ENCODE measurements at places on chromosomes 16 and 17. TPM values are rescaled to one million over a fixed set of nuclear protein-coding genes. Genes with fewer than 3 reads are reported as not detected.

GPRC5B gene
- 14.5 TPM for total RNA-seq

DNA sequence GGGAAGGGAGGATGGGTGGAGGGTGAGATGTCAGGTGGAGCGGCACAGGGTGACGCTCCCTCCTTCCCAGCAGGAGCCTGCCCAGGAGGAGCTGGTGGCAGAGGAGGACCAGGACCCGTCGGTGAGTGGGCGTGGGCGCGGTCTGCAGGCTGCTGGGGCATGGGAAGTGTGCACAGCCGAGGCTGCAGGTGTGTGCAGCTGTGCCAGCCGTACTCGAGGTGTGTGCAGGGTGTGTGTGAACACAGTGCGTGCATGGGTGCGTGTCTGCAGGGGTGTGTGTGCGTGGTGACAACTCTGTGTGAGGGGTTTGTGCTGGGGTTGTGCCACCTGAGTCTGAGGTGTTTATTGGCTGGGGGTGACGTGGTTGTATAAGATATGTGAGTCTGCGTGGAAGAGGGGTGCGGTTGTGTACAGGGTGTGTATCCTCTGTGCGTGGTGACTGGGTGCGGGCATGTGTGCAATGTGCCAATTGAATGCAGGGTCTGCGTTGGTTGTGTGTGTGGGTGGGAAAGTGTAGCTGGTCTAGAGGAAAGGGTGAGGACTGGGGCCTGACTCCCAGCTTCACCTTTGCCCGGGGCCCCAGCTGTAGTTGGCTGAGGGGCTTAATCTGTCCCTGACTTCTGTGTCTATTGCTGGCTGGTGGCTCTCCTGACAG is 670 bp downstream of the TNFSF12 start:
- DNase-seq, result no peak

- DNase-seq, result no peak
Observed at GRCh38 chr17:39626171-39627046, at the start of gene PPP1R1B. PPP1R1B (plus strand) TSS chr17:39626952; CDS start chr17:39627393, 441 bp downstream.

NR1D1 gene
- 2.0 TPM for total RNA-seq

GRCh38 chr16:68086860-68087268 is 1.7 kb downstream of the NFATC3 start:
- DNase-seq, result no peak

DNA sequence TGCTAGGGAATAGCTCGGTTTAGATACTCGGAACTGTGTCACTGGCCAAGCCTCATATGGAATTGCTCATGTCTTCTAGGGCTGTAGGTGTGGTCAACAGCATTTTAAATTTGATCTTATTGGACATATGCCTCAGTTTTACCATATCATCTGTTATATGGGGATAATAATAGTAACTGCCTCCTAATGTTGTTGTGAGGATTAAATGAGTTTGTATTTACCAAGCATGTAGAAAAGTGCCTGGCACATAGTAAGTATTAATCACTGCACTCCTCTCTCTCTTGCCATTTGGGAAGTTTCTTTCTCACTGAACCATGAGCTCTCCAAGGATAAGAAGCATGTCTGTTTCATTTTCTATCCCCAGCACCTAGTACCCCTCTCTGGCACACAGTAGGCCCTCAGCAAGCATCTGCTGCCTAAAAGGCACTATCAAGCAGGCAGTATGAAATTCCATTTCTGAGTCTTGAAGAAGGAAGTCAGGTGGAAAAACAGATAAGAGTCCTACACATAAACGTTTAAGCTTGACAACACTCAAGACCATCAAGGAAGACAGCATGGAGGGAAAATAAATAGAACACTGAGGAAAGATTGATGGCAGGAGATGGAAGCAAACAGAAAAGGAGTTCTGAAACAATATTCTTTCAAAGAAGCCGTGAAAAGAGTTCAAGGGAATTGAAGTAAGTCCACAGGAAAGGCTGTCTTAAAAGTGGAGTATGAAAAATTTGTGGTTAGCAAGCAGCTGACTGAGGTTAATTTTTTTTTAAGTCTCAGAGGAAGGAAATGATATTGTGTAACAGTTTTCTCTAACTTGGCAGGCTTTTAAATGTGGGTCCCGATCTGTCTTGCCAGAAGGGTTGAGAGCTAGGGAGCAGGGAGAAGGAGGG is 2.2 kb upstream of the ATP6V0A1 start:
- DNase-seq, result no peak

EME1 gene
- total RNA-seq, result 2.7 TPM

DNA sequence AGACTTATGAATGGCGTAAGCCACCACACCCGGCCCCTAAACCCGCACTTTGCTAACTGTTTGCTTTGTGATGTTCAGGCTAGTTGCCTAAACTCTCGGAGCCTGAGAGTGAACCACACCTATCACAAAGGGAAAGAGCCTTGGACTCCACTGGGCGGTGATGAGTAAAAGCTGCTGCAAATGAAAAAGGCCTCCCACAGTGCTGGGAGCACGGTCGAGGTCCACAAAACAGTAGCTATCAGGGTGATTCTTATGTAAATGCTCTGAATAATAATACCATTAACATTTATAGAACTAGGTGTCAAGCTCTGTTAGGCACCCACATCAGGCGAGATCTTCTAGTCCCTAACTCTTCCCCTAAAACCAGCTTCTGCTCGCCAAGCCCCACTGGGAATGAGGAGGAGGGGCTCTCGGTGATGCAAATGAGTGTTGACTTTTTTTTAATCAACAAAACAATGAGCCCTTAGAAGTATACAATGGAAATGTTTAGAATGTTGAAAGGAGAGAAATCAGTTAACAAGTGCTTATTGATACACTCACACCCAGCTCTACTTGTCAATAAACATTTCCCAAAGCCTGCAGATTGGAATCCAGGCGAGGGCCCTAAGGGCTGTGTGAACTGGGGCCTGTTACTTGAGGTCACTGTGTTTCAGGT is 19.8 kb downstream of the FBRS start:
- no peak for DNase-seq

ANKRD40CL gene
- total RNA-seq, result not detected

GRCh38 chr16:19135896-19136438 is 22.2 kb downstream of the ITPRIPL2 start:
- no peak for DNase-seq

DNA sequence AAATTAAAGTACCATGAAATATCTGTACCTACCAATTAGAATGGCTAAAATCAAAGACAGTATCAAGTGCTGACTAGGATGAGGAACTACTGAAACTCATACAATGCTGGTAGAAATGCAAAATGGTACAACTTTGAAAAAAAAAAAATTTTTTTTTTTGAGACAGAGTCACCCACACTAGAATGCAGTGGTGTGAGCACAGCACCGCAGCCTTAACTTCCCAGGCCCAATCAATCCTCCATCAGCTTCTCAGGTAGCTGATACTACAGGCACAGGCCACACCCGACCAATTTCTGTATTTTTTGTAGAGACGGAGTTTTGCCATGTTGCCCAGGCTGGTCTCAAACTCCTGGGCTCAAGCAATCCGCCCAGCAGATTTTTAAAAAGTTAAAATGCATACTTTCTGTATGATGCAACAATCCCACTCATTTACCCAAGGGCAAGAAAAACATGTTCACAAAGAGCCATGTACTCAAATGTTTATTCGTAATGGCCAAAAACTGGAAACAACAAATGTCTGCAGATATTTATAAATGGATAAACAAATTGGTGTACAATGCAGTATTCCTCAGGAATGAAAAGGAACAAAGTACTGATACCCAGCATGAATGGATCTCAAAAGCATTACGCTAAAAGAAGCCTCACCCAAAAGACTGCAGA is 8.7 kb downstream of the SMURF2 start:
- no peak for DNase-seq

GRCh38 chr16:55900616-55901393 is 25.6 kb upstream of the CES5A start:
- DNase-seq, result no peak

- no peak for DNase-seq
Observed at GRCh38 chr17:71055128-71055527, 885.8 kb downstream of the KCNJ2 start.

DNA sequence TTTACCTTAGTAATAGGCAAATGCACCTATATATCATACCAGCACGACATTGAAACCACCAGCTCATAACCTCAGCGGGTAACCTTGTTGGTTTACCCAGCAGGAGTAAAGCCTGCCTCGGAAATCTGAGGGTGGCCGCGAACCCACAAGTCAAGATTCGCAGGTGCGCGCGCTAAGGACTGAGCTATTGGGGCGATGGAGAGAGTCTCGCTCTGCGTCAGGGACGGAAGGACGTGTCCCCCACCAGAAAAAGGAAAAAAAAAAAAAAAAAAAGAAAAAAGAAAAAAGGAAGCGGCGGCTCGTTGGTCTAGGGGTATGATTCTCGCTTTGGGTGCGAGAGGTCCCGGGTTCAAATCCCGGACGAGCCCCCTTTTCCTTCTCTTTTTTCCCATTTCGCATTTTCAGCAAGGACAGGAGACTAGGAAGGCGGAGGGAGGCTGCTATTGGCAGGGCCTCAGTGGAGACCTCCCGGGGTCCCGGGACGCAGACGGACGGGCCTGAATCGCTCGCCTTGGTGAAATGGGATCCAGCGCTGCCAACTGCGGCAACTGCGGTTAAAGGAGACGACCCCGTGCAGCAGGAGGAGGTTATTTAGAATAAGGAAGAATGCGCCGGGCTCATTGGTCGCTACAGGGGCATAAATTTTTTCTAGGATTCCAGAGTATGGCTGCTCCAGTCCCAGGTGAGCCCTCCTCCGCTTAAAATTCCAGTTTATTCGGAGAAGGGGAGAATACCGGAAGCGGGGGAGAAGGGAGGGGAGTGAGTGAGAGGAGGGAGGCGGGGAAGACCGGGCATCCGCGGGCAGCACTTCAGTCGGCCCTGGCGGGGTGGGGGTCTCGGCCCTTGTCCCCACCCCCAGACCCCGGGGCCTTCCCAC is at the start of gene OR1F1:
Gene OR1F1, plus strand, starts transcription at position 407 of the 877 bp plus-strand sequence.
- no peak for DNase-seq

MYH1 gene
- 0.21 TPM for total RNA-seq

CTU2 gene
- 6.8 TPM for total RNA-seq

EVPLL gene
- total RNA-seq, result 0.90 TPM

All from urinary bladder (tissue), 4 donors.